ENCODE measurements at places on chromosomes 7 and 10.
A peak's percentile ranks its signal among the peaks of the same experiment; 100 is the strongest.

DNA sequence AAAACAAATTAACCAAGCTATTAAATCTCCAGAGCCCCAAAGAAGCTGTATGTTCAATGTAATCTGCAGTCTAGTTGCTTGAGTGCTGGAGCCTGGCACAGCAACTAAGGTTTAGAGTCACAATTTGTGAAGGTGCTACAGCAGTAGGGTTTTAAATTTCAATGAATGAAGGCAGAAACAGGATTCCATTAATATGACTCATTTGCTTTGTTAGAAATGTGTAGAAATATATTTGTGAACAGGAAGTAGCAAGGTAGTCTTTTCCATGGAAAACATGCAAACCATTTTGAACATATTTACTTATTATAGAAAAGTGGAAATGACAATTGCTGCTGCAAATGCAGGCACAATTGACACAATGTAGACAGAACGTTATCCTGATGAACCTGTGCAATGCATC lies 149.0 kb upstream of the STEAP4 start:
- no peak for DNase-seq

- no peak for DNase-seq
Observed at GRCh38 chr7:138015096-138015495, 13.2 kb upstream of the CREB3L2 start.

GRCh38 chr7:37027557-37028341 lies 303.5 kb upstream of the AOAH start:
- DNase-seq = no peak

DNA sequence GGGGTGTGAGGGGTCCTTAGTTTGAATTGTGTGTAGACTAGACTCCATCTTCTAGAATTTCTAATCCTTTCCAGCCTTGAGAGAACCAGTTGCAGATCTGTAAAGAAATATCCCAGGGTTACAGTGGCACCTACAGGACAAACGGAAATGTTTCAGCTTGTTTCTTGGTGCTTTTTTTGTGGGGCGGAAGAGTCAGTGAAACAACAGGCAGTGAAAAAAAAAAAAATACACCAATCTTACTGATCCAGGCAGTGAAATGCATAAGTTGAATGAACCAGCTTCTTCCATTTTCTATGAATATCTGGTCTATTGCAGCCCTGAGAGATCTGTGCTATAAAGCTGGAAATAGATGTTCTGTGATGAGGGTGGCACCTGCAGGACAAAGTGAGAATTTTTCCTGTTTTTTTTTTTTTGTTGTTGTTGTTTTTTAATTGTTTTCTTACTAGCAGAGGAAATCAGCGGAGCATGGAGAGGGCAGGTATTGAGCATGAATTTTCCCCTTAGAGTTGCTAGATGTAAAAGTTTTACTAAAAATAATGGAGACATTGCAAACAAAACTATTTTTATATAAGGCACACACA lies 81.9 kb upstream of the DYNC1I1 start:
- DNase-seq = no peak

GRCh38 chr10:131047501-131047900 lies 264.0 kb downstream of the TCERG1L start:
- DNase-seq = no peak

- DNase-seq = peak; percentile 41
Observed at GRCh38 chr10:99854860-99855259, 72.4 kb downstream of the ABCC2 start.

DNA sequence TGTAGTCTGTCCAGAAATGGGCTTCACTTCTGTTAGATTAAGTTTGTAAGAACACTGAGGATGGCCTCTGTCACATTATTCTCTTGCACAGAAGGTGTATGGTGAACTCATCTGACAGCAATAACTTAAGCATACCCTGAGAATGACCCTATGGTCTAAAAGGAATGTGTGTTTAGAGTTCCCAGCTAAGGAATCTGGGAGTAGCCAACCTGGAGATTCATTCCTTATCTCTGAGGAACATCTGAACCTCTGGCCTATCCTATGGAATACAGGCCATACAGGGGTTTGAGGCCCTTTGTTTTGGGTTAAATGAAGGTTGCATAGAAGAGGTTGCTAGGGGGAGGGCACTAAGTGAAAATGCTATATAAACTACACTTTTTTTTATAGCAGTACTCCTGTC lies 41.4 kb downstream of the LAMB4 start:
- no peak for DNase-seq

- DNase-seq = no peak
Observed at GRCh38 chr7:151152643-151153513, 14.6 kb downstream of the GBX1 start.

DNA sequence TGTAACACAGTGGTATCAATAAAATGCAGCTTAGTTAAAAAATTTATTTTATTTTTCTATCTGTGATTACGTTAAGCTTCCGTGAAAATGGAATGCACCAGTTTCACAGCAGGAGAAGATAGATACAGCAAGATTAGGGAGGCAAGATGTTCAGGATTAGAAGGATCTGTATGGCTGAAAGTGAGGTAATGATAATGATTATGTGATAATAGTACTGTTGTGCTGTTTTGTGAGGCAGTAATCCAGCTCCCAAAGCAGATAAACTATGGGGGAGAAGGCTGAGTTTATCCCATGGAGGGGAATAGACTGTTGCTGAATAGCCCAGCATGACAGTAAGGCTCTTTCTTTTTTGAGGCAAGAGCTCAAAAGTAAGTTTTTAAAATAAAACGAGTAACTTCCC lies 216.1 kb upstream of the PRPS1L1 start:
- no peak for DNase-seq

DNA sequence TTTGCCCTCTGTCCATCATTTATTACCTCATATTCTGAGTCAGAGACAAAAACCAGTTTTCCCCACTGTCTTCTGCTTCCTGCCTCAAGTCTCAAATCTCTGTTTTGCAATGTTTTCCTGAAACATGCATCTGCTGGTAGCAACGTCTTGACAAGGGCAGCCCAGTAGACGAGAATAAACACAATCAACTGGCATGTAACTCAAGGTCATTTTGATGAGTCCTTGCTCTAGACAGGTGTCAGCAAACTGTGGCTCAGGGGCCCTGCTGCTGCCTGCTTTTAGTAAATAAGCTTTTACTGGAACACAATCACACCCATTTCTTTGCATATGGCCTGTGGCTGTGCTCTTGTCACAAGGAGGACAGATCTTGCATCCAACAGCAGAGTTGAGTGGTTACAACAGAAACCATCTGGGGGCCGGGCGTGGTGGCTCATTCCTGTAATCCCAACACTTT lies 59.8 kb downstream of the ITIH5 start:
- no peak for DNase-seq

DNA sequence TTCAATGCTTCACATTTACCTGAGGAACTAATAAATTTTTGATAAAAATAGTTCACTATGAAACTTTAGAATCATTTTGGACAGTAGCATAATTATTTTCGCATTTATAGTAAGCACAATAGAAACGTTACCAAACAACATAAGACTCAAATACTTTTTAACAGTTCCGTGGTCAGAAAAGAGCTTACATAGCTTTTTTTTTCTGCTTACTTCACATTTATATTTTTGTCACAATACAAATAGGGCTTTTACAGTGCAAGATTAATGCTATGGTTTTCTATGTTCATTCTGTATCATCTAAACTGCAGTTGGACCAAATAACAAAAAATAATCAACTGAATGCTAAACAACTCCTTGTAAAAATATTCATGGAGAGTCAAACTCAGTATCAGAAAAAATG lies 26.5 kb upstream of the RHOBTB1 start:
- DNase-seq = no peak

- no peak for DNase-seq
Observed at GRCh38 chr7:85074-85882, 107.1 kb upstream of the FAM20C start.

- DNase-seq = no peak
Observed at GRCh38 chr7:33952824-33953223, 47.5 kb downstream of the BMPER start.

DNA sequence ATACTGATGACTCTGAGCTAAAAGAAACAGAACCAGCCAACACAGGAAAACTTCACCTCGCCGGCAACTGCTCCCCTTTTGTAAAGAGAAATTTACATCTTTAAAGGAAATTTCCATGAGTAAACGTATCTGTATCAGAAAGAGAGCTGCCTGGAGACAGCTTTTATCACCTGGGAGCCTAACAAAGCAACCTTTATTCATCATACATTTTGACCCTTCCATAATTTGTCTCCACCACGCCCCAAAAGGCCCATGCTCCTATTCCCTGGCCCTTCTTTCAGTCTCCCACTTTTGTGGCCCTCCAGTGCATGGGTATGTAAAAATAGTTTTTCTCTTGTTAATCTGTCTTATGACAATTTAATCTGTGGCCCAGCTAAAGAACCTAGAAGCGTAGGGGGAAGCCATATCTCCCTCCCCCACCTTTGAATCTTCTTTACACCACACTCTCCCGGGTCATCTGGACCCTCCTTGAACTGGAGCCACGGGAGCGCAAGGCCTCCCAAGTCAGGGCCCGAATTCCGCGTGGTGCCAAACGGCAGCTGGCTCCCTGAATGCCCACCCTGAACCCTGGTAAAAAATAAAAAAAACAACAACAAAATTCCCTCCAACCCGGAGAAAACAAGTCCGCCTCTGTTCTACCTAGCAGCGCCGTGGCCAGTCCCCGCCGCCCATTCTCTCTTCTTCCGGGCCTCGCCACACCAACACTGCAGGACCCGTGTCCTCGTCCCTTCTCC lies 15.4 kb upstream of the FKBP9 start:
- DNase-seq = peak; percentile 20

DNA sequence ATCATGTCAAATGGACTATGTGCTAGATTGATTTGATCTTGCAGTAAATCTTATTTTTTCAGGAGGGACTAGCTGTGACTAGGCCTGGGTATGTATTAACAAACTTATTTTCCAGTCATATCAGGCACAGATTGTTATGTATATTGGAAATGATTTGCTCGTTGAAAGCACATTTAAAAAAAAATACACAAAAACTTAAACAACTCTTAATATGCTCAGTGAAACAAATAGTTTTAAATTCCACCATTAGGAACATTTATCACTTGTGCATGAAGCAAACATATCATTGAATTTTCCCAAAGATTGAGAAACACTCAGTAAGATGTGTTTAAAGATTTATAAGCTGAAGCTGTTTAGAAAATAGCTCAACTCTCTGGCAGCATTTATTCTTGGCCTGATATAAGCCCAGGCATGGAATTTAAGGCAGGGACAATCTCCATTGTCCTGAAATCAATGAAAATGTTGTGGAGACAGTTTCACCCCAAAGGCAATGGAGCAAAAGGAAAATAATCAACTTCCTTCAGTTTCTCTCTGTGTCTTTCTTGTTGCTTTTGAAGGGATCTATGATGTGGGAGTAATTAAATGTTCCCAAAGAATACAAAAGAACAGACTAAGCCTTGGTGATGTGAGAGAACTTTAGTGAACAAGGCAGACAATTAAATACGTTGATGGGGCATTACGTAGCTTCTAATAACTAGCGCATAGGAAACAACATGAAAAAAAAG lies 250.3 kb downstream of the GPR37 start:
- no peak for DNase-seq

DNA sequence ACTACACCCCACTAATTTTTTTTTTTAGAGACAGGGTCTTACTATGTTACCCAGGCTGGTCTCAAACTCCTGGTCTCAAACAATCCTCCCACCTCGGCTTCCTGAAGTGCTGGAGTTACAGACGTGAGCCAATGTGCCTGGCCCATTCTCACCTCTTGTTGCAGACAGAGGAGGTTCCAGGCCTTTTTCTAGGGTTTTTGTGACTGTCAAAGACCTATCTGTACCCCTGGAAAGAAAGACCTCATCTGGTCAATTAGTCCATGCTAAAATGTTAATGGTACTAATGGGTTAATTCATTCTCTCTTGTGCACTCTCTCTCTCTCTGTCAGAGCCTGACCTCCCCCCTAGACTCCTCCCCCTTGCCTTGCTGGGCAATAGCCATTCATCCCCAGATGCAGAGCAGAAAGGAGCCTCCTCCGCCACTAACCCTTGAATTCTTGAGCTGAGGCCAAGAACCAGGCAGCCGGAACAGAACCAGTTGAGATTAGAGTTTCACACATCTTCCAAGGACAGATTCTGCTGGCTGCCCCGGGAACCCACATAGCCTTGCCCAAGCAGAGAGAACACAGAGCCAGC lies 209.7 kb downstream of the SKIDA1 start:
- DNase-seq = peak; percentile 90

DNA sequence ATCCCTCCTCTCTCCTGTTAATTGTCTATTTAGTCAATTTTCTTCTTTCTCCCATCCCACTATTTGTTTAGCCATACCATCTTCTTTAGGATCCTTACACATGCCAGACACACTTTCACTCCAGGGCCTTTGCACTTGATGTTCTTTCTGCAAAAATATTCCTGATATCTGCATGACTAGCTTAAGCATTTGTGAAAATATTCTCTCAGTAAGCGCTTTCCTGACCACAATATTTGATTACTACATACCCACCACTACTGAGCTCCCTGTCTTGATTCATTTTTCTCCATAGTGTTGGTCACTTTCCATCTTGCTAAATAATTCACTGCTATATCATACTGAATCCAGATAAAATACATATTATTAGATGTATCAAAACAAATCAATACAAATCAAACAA lies 75.1 kb downstream of the SEMA3D start:
- no peak for DNase-seq

DNA sequence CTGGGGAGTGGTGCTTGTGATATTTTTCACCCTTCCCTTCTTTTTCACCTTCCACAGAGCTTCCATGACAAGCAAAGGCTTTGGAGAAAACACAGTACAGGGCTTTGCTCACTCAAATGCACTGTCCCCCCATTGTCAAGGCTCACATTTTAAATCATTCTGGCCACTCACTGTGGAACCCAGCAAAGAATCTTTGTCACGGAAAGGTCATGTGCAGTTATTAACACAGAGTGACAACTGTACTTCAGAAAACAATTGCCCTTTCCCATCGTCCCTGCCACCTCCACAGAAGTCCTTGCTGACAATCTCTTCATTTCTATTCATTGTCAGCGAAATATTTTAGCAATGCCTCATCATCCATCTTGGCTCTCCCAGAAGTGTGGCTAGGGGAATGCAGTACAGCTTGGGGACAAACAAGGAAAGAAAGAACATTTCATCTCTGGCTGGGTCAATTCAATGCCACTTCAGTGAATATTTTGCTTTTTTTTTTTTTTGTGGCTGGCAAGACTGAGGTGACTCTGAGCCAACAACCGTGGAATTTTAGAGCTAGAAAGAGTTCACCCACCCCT lies 851.0 kb downstream of the KCNMA1 start:
- no peak for DNase-seq

GRCh38 chr7:79593866-79594301 lies 140.4 kb upstream of the MAGI2 start:
- no peak for DNase-seq

GRCh38 chr7:10022957-10023356 lies 950.7 kb upstream of the PHF14 start:
- DNase-seq = no peak

GRCh38 chr10:95648138-95648537 lies 8.4 kb downstream of the ALDH18A1 start:
- DNase-seq = no peak

GRCh38 chr10:34731885-34732701 lies 83.0 kb downstream of the PARD3 start:
- DNase-seq = no peak
